ENCODE measurements at places on chromosomes 2 and 18. TPM values are rescaled to one million over a fixed set of nuclear protein-coding genes. Genes with fewer than 3 reads are reported as not detected.

The ALPG gene
- not detected for total RNA-seq

The SEC11C gene
- total RNA-seq: 52.9 TPM

The PIEZO2 gene
- not detected for total RNA-seq

The CNOT9 gene
- 71.4 TPM for total RNA-seq

The ATG9A gene
- 80.6 TPM for total RNA-seq

The STON1 gene
- total RNA-seq: 0.27 TPM

All from activated naive CD4-positive, alpha-beta T cell treated with anti-CD3 and anti-CD28 coated beads, Interleukin-2, amount 50 U/mL, for 72 hours (primary cell).